ENCODE measurements at places on chromosomes 12 and 14.
A peak's percentile ranks its signal among the peaks of the same experiment; 100 is the strongest.

DNA sequence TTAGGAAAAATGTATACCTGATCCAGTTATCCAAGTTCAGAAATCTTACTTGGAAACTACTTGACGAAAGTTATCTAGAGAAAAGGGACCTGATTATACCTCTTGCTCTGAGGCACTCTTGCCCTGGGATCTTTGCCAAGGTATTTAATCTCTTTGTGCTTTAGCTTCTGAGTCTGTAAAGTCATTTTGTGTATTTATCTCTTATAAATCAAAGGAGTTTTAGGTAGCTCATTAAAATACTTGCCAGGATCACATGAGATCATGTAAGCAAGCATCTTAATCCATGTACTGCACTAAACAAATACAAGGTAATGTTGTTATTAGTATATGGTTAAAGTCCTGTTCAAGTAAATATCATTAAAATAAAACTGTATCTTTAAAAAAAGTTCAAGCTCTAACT, 147.5 kb downstream of the IPO8 start:
- no peak for DNase-seq

DNA sequence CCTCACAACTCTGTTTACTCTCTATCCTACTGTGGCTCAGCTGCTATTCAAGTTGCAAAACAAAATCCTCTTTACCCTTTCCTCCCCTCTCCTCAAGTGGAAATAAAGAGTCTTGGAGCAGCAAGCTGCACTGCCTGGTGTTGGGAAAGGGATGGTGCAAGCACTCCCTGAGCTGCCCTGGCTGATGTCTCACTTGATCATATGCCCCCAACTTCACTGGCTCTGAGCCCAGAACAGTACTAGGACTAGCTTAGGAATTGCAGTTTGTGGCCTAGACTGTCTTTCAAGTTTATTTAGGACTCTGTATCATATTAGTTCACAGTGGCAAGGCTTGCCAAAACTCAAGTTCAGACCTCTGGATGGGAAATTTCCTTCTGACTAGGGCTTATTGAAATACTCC, 1683.8 kb upstream of the SEL1L start:
- no peak for DNase-seq

- no peak for DNase-seq
These were observed 196.5 kb downstream of the NOVA1 start for GRCh38 chr14:26401179-26401968.

DNA sequence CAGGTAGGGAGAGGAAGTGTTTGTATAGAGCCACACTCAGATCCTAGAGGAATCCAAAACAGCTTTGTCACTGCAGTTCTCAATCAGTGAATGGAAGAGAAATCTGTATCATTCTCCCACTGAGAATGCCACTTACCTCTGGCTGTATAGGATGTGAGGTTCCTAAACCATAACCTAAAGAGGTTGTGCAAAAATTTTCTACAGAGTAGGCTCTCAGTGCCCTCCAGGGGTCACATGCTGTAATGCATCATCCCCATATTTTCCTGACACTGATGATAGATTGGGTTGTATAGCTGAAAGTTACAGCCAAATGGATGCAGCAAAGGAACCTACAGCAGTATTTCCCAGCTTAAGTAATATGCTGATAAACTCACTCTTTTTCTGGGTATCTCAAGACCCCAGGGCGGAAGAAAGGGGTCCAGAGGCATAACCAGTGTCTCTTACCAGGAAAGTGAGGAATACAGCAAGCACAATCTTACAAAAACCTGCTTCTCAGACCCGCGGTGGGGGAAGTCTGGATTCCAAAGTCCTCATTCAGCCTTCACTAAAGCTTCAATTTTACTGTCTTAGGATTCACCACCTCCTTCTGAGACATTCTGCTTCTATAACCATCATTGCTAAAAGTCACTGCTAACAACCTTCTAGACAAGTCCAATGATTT, 3.8 kb downstream of the BCDIN3D start:
- DNase-seq, result peak; percentile 39

- no peak for DNase-seq
These were observed 230.7 kb upstream of the PRKD1 start for GRCh38 chr14:30158299-30158698.

GRCh38 chr14:55448141-55448614, 7.8 kb upstream of the TBPL2 start:
- DNase-seq, result no peak

- no peak for DNase-seq
These were observed 183.2 kb downstream of the GRIP1 start for GRCh38 chr12:66495709-66496108.
